Stimulated activated CD4-positive, alpha-beta T cell treated with anti-CD3 and anti-CD28 coated beads, Interleukin-12 subunit alpha, Interleukin-12 subunit beta, amount 100 ng/mL, for 24 hours (primary cell): ENCODE measurements at places on chromosomes 13 and 19.
A peak's percentile ranks its signal among the peaks of the same experiment; 100 is the strongest.

GRCh38 chr19:14369399-14370168, 11.7 kb upstream of the ADGRE5 start:
- DNase-seq = peak; percentile 73

DNA sequence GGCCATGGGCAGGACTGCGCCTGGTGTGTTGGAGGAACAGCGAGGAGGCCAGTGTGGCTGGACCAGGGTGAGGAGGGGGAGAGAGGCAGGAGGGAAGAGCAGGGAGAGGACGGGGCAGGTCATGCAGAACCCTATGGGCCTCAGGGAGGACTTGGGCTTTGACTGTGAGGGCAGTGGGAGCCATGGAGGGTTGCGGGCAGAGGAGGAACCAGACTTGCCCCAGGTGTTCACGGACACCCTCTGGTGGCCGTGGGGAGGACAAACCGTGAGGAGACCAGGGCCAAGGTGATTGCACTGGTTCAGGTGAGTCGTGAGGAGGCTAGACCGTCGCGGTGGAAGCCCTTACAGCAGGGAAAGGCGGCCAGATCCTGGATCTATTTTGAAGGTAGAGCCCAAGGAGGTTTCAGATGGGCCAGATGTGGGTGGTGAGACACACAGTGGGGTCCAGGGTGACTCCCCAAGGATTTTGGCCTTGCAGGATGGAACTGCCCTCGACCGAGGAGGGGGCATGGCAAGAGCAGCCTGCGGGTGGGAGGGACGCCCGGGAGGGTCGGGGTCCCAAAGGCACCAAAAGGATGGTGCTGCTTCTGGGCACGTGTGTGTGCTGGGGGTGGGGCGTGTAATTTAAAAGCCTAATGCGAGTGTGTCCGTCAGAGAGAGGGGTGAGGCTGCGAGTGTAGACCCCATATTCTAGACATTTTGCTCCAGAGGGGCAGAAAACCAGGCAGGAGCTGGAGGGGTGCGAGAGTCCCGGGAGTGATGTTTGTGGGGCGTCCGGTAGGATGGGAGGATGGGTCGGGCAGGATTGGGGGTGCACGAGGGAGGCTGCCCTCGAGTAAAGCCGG, 2.7 kb upstream of the REXO1 start:
- no peak for DNase-seq

GRCh38 chr19:13819238-13819637, 24.0 kb downstream of the ZSWIM4 start:
- no peak for DNase-seq

DNA sequence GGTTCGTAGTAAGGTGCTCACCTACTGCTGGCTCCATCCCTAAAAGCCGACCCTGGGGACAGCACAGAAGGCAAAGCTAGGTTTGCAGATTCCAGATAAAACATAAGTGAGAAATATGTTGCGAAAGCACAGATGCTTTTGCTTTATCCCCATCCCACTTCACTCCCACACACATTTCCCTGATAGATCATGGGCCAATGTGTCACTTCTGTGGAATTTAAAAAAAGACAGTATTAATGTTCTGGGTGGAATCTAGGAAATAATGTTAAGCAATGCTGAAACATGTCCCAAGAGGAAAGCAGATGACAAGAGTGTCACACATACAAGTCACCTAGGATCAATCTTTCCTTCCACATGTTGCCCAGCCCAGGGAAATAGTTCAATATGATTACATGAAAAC, 661.0 kb upstream of the MIR17HG start:
- DNase-seq = no peak

GRCh38 chr13:47004027-47004426, 107.2 kb upstream of the HTR2A start:
- no peak for DNase-seq

- no peak for DNase-seq
Measured at GRCh38 chr13:65417953-65418352, 1812.2 kb downstream of the PCDH9 start.

GRCh38 chr13:26280295-26280694, 26.4 kb downstream of the CDK8 start:
- no peak for DNase-seq

GRCh38 chr13:65453982-65454381, 1776.2 kb downstream of the PCDH9 start:
- DNase-seq = no peak

- DNase-seq = no peak
Measured at GRCh38 chr13:88707646-88708045, 1036.5 kb downstream of the SLITRK5 start.
